ENCODE measurements at places on chromosomes 5 and 9.

DNA sequence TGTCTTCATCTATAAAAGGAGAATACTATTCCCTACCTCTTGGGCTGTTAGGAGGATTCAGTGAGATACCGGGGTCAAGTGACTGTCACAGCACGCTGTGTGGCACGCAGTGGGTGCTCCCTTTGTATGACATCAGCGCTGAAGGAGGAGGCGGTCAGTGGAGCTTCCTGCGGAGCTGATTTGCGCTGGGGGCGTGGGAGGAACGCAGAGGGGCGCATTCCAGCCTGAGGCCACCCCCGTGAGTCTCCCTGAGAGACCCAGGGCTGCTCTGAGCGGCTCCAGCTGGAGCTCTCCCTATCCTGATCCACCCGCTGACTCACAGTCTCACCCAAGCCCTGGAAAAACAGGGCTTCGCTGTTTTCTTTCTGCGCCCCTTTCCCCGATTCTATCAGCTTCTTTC lies 24.3 kb upstream of the NEURL1B start:
- DNase-seq, result no peak

DNA sequence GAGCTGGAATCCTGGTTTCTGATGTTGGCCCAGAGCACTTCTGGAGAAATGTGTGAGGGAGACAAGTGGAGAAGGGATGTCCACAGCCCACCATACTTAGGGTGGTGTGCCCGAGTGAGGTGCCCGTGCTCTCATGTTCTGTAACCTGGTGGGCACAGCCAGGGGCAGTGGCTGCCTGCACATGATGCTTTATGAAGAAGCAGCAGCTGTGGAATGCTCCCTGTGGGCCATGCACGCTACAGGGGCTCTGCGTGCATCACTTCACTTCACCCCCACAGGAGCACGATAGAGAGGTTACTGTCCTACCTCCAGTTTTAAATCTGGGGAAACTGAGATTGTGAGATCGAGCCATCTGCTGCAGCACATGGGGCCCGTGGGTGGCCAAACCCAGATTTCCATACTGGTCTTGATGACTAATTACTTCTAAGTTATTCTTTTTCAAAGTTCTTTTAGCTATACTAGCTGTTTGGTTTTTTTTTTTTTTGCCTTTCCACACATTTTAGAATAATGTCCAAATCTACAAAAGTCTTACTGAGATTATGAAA lies 441.6 kb downstream of the GADD45G start:
- no peak for DNase-seq

DNA sequence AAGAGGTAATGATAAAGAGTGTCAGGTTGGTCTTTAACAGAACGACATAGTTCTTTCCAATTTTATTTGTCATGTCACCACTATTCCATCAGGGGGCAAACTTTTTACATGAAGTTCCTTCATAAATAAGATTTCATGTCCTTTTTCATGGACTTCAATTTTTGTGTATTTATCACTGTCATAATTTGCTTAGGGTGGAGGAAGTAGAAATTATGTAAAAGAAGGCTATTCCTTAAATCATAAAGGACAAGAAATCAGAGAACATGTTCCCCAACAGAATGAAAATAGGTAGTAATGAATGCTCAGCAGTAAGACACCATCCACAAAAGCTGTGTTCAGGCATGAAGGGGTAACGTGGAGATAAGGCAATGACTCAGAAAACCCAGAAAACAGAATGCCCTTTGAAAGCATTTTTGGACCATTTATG lies 72.7 kb downstream of the ZFAND5 start:
- no peak for DNase-seq

GRCh38 chr5:10831419-10831818 lies 70.4 kb upstream of the DAP start:
- no peak for DNase-seq

DNA sequence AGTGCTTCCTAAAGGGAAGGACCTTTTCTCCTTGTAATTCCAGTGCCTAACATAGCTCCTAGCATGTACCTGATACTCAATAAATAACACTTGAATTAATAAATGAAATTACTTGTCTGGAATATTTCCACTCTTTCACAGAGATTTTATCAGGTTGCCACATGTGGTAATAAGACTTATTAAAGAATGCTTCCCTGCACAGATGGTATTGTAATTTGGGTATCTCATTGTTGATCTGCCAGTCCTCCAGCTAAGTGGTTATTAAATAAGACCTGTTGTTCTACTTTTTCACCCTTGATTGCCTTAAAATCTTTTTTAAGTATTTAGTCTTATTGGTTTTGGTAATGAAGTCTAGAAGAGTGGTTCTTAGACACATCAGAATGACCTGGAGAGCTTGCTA lies 28.1 kb upstream of the CETN3 start:
- no peak for DNase-seq

- DNase-seq, result no peak
These were observed 243.0 kb downstream of the IRX2 start for GRCh38 chr5:2508514-2508913.
